ENCODE measurements at places on chromosomes 11 and 22. TPM values are rescaled to one million over a fixed set of nuclear protein-coding genes. Genes with fewer than 3 reads are reported as not detected.
A peak's percentile ranks its signal among the peaks of the same experiment; 100 is the strongest.

DNA sequence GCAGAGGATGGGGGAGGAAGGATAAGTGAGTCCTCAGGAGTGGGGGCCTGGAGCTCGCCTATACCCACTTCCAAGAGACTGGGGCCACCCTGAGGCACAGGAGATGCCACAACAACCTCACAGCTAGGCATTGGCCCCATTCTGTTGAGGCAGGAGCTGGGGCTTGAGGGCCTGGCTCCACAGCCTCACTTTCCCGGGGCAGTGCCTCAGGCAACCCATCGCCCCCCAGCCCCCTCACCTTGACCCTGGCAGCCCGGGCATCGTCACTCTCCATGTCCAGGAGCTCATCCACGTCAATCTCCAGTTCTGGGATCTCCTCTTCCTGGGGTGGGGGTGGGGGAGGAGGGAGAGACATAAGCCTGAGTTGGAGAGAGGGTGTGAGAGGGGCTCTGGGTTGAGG, 1.8 kb downstream of the PPP1R14B start:
- DNase-seq: no peak

CRYAB gene
- total RNA-seq: not detected

DNA sequence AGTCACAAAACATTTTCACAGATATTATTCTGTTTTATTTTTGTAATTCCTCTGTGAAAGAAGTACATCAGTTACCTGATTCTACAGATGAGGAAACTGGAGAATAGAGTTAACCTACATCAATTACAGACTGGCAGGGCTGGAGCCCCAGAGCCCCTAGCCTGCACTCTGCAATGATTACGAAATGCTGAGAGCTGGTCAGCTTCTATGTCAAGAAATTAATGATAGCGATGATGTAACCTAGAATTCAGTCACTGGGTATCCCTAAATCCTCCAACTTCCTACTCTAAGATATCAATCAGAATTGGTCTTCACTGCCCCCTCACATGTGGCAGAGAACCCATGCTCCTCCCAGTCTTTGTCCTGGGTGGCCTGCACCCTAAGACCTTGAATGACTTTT, 273.5 kb upstream of the PLET1 start:
- DNase-seq: no peak
- H3K4me1 ChIP-seq: no peaks in the 10 kb centered on the region
- H3K27me3 ChIP-seq: peaks cover 3% of the 10 kb centered on the region
- no peaks in the 10 kb centered on the region for H3K36me3 ChIP-seq
- no peak overlapping the region for H3K27ac ChIP-seq
- no peak overlapping the region for H3K4me3 ChIP-seq

DNA sequence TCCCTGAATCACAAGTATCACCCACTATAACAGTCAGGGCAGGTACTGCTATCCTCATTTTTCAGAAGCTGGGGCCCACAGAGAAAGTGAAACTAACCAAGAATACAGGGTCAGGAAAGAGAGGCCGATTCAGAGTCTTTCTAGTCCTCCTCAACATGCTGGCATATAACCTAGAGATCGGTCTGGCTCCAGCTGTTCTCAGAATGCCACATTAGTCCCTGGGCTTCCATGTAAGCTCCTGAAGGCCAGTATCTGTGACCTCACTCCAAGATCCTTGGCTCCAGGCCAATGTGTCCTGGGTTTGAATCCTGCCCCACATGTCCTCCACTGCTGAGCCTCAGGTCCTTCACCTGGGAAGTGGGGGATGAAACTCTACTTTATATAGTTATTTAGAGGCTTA, 50.4 kb downstream of the TENM4 start:
- no peak overlapping the region for H3K4me3 ChIP-seq
- H3K27me3 ChIP-seq: no peaks in the 10 kb centered on the region
- no peaks in the 10 kb centered on the region for H3K36me3 ChIP-seq
- no peak for DNase-seq
- H3K27ac ChIP-seq: no peak overlapping the region

- peaks cover 35% of the 10 kb centered on the region for H3K36me3 ChIP-seq
- no peaks in the 10 kb centered on the region for H3K27me3 ChIP-seq
- H3K4me3 ChIP-seq: no peak overlapping the region
- DNase-seq: no peak
- peaks cover 12% of the 10 kb centered on the region for H3K4me1 ChIP-seq
Measured at GRCh38 chr11:33068611-33069340, 29.4 kb downstream of the TCP11L1 start.

DNA sequence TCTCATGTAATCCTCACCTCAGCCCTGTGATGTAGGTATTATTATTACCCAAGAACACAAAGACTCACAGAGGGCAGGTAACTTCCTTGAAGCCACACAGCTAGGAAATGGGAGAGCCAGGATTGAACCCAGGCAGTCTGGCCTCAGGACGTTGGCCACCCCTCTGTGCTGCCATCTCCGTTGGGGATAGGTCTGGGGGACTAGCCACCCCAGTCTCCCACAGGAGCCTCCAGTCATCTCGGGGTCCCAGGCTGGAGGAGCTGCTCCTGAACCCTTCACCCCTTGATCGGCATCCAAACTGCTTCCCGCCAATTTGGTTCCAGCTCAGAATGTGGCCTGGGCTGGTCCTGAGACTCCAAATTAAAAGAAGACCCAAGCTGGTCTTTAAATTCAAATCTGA, 10.4 kb upstream of the TCF20 start:
- no peak overlapping the region for H3K4me3 ChIP-seq
- no peak overlapping the region for H3K27ac ChIP-seq
- H3K27me3 ChIP-seq: peaks cover 10% of the 10 kb centered on the region
- no peaks in the 10 kb centered on the region for H3K36me3 ChIP-seq
- no peak for DNase-seq

DNA sequence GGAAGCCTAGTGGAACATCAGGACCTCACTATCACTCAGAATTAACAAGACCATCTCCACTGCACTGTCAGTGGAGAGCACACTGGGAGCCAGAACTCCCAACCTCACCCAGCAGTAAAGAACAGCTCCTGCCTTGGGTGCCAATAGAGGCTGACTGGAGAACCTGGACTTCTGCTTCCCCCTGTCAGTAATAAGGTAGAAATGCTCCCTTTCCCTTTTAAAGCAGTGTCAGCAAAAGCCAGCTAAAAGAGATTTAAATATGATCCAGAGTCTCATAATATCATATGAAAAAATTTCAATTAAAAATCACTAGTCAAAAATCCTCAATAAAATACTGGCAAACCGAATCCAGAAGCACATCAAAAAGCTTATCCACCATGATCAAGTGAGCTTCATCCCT, 82.8 kb downstream of the SPATA19 start:
- no peak overlapping the region for H3K27ac ChIP-seq
- no peak for DNase-seq
- no peaks in the 10 kb centered on the region for H3K36me3 ChIP-seq
- H3K4me1 ChIP-seq: no peaks in the 10 kb centered on the region
- H3K4me3 ChIP-seq: no peak overlapping the region
- H3K27me3 ChIP-seq: no peaks in the 10 kb centered on the region

DNA sequence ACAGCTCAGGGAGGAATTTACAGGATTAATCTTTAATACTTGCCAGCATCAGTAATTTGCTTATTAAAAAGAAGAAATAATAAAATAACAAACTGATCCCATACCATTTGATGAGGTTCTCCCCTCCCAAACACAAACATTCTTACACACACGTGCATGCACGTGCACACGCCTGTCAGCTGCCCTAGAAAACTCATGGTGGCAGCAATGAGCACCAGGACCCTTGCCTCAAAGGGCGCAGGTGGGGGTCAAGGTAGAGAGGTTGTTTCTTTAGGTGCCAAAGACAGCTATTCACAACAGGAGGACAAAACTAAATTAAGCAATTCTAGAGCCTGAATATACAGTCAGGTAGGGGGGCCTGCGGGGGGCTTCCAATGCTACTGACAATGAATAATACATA, 219.3 kb downstream of the BUD13 start:
- H3K36me3 ChIP-seq: no peaks in the 10 kb centered on the region
- DNase-seq: no peak
- no peaks in the 10 kb centered on the region for H3K27me3 ChIP-seq
- H3K27ac ChIP-seq: no peak overlapping the region
- H3K4me3 ChIP-seq: no peak overlapping the region
- H3K4me1 ChIP-seq: no peaks in the 10 kb centered on the region

- peaks cover 57% of the 10 kb centered on the region for H3K36me3 ChIP-seq
- no peaks in the 10 kb centered on the region for H3K27me3 ChIP-seq
- no peak for DNase-seq
- H3K27ac ChIP-seq: no peak overlapping the region
- no peak overlapping the region for H3K4me3 ChIP-seq
- H3K4me1 ChIP-seq: peaks cover 2% of the 10 kb centered on the region
Measured at GRCh38 chr11:47468598-47469214, 19.8 kb upstream of the RAPSN start.

DNA sequence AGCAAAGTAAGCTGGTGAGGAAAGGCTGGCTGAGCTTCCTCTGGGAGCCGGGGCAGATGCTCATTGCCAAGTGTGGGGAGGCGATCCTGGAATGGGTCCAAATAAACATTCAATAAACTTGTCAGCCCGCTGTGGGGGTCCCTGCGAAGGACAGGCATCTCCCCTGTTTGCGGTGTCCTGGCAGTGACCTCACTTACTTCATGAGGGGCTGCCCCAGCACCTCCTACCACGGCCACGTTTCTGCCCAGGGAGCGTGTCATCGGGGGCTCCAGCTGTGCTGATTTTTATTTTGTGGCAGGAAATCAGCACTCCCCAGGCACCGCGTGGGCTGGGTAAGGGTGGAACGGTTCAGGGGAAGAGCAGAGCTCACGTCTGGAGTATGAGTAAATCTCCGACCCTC, 493.9 kb upstream of the B3GAT1 start:
- no peak overlapping the region for H3K4me3 ChIP-seq
- H3K27me3 ChIP-seq: no peaks in the 10 kb centered on the region
- no peak for DNase-seq
- H3K36me3 ChIP-seq: no peaks in the 10 kb centered on the region
- no peaks in the 10 kb centered on the region for H3K4me1 ChIP-seq

DNA sequence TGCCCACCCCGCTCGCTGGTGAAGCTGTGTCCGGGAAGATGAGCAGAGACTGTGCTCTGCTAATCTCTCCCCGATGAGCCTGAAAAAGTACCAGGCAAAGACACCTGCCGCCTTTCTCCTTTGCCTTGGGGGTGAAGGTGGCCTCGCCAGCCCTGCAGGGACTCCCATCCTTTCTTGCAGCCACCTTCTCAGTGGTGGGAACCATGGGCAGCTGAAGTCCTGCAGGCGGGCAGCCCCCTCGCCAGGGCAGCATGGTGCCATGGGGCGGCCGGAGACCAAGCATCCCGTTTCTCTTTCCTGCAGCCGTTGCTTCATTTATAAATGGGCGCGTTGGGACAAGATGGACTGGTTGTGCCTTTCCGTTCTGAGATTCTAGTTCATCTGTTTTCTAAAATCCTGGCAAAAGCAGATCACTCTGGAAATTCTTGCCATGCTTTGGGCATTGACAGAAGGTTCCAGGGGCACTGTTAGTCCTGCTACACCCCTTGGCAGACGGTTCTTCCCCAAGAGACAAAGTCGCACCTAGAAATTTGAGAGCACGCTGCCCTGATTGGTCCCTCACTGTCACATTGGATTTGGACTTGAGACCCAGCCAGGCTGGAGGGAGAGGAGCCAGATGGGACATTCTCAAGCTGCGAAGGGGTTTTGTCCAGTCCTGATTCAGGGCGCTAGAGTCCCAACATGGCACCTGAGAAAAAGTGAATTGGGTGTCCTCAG, 7.5 kb downstream of the CTTN start:
- H3K36me3 ChIP-seq: no peaks in the 10 kb centered on the region
- H3K27ac ChIP-seq: no peak overlapping the region
- no peak for DNase-seq
- H3K4me1 ChIP-seq: peaks cover 26% of the 10 kb centered on the region
- H3K4me3 ChIP-seq: no peak overlapping the region
- H3K27me3 ChIP-seq: peaks cover 55% of the 10 kb centered on the region

DNA sequence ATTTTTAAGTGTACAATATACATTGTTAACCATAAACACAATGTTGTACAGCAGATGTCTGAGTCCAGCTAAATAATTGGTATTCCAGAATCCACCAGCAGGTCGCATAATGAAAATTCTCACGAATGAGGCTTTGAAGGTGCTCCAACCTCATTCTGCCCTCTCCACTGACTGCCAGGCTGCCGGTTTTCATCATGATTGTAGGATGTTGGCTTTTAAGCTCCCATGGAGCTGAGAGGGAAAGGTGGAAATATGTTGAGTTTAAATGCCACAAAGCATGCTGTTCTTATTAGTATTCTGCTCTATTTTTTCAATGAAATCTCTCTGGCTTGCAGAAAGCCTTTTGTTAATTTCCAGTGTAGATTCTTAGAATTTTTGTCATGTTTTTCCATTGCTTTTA, 337.2 kb upstream of the DDI1 start:
- no peak overlapping the region for H3K27ac ChIP-seq
- no peaks in the 10 kb centered on the region for H3K27me3 ChIP-seq
- H3K4me3 ChIP-seq: no peak overlapping the region
- H3K36me3 ChIP-seq: no peaks in the 10 kb centered on the region

TNRC6B gene
- 63.3 TPM for total RNA-seq

DDX25 gene
- not detected for total RNA-seq

DNA sequence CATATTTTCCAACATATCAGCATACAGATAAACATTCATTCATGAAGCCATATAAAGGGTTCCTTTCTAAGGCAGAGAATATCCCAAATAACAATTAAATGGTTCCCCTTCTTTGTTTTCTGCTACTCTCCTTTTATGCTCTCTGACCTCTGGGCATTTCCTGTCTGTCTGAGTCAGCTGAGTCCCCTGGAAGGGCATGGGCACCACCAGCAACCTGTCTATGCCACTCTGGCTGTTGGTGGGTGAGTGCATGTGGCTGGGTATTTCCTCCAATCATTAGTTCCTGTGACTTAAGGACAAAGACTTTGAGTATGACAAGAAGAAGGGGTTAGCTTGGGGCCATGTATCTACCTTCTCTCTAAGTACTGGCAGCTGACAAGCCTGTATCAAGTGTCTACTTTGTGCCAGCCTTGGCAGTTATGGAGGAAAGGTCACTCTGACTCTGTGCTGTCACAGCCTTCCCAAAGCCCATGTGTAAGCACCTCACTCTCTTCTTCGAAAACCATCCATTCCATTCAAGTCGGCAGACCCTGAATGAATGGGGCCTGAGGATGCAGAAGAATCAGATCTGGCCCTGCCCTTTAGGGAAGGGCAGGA, 86.3 kb upstream of the PHOX2A start:
- H3K27ac ChIP-seq: peak overlapping the region; percentile 69
- no peaks in the 10 kb centered on the region for H3K27me3 ChIP-seq
- DNase-seq: no peak
- no peak overlapping the region for H3K4me3 ChIP-seq
- peaks cover 9% of the 10 kb centered on the region for H3K36me3 ChIP-seq

DNA sequence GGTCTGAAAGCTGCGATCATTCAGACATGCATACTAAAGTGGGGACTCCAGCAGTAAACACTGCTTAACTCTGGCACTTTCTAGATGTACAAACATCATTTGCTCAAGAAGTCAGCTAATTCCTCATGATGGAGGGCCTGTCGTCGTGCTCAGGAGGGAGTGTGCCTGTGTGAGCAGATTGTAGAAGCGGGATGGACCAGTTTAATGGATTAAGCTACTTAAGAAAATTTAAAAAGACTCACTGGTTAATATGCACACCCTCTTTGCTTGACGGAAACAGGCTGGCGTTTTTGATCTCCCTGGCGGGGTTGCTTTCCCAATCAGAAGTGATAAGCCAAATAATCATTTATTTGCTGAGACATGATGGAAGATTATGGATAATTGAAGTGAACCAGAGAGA, 79.0 kb downstream of the LDLRAD3 start:
- no peak overlapping the region for H3K4me3 ChIP-seq
- H3K27me3 ChIP-seq: peaks cover 8% of the 10 kb centered on the region
- H3K4me1 ChIP-seq: no peaks in the 10 kb centered on the region
- no peak for DNase-seq
- no peaks in the 10 kb centered on the region for H3K36me3 ChIP-seq

Measured in activated CD8-positive, alpha-beta T cell treated with anti-CD3 and anti-CD28 coated beads, Interleukin-2, amount 10 ng/mL, durations not matched to agents 7 days and 5 days (primary cell).